Gastrocnemius medialis (tissue), 4 donors: ENCODE measurements at places on chromosomes 5 and 9. TPM values are rescaled to one million over a fixed set of nuclear protein-coding genes. Genes with fewer than 3 reads are reported as not detected.

- no peak overlapping the region for H3K4me3 ChIP-seq
- no peak overlapping the region for H3K27ac ChIP-seq
- no peaks in the 10 kb centered on the region for H3K36me3 ChIP-seq
- peaks cover 26% of the 10 kb centered on the region for H3K4me1 ChIP-seq
- no peak for DNase-seq
These were observed 24.1 kb downstream of the TENT4A start for GRCh38 chr5:6737043-6737941.

ANKRD20A1 gene
- total RNA-seq = not detected

- H3K27me3 ChIP-seq = no peaks in the 10 kb centered on the region
- no peaks in the 10 kb centered on the region for H3K36me3 ChIP-seq
- H3K4me1 ChIP-seq = no peaks in the 10 kb centered on the region
- no peak for DNase-seq
- H3K27ac ChIP-seq = no peak overlapping the region
- no peak overlapping the region for H3K4me3 ChIP-seq
These were observed 567.0 kb upstream of the CDH18 start for GRCh38 chr5:20555034-20555433.

DNA sequence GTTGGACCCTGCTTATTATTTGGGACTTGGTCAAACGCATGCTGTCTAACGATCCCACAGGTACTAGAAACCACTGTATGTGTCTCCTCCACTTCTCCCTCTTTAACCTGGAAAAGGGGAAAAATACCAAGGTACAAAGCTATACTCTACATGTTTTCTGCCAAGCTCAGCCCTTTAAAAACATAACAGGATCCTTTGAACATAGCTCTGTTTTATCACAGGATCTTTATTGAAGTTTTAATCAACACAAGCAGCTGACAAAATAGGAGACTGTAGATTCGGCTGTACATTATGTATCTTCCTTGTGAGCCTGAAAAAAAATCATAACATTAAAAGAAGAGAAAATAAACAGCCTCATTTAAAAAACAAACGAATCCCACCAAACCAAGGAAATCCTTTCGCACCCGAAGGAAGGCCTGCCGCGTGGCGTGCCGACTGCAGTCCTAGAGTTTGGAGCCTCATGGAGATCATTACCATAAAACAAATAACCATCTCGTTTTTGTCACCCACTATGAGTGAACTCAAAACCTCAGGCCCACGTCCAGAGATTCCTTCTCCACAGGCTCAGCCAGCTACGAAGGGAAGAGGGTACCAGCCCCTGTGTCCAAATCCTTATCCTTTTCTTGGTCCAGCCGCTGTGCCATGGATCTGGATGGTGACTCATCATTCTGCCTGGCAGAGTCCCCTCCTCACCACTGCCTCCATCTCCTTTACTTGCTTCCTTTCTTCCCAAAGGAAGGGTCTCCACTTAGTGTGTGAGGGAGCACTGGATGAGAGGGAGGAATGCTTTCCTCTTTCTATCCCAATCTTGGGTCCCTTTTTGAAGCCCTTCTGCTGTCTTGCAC, 651.1 kb downstream of the CCDC171 start:
- no peaks in the 10 kb centered on the region for H3K36me3 ChIP-seq
- no peak overlapping the region for H3K4me3 ChIP-seq
- H3K27ac ChIP-seq = no peak overlapping the region
- H3K27me3 ChIP-seq = no peaks in the 10 kb centered on the region
- no peak for DNase-seq

SNCAIP gene
- 0.31 TPM for total RNA-seq

PCDHB13 gene
- 2.1 TPM for total RNA-seq

DNA sequence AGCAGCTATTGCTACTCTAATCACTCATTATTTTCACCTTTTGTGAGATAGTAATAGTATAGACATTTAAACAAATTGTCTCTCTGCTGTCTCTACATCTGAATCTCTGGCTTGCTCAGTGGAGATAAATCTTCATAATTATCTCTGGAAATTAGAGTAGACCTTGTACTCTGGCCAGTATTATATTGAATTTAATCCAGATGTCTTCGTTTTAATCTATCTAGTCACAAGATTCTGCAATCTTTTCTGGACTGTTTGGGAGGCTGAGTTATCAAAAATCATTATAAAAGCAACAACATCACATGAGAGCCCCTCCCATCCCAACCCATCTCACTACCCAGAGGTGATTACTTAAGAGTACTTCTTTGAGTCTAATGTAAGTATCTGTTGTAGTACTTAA, 19.0 kb downstream of the ARHGAP26 start:
- H3K4me3 ChIP-seq = no peak overlapping the region
- H3K4me1 ChIP-seq = peaks cover 3% of the 10 kb centered on the region
- H3K27me3 ChIP-seq = no peaks in the 10 kb centered on the region
- DNase-seq = no peak
- no peak overlapping the region for H3K27ac ChIP-seq
- no peaks in the 10 kb centered on the region for H3K36me3 ChIP-seq

TAF7 gene
- 78.5 TPM for total RNA-seq

ALDH7A1 gene
- total RNA-seq = 6.3 TPM

- H3K27me3 ChIP-seq = no peaks in the 10 kb centered on the region
- no peak overlapping the region for H3K27ac ChIP-seq
- H3K4me1 ChIP-seq = no peaks in the 10 kb centered on the region
These were observed 2104.1 kb upstream of the ACO1 start for GRCh38 chr9:30280229-30280900.

DNA sequence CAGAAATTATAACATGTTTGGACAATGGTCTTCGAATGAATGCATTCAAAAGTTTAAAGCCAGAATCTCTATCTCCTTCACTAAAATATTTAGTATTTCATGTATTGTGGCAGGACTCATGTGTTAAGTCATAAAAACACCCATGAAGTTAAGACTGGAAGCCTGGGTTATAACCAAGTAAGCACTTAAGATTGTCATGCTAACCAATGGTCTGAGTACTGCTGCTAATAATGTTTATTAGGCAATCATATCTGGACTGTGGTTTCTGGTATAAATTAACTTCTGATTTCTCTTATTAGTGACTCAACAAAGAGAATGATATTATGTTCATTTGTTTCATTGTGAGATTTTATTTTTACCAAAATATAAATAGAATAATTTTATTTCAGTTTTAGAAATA, 297.9 kb upstream of the EDIL3 start:
- H3K4me3 ChIP-seq = no peak overlapping the region
- no peaks in the 10 kb centered on the region for H3K4me1 ChIP-seq
- H3K36me3 ChIP-seq = no peaks in the 10 kb centered on the region

- no peak overlapping the region for H3K4me3 ChIP-seq
- H3K27ac ChIP-seq = no peak overlapping the region
- H3K36me3 ChIP-seq = no peaks in the 10 kb centered on the region
- H3K27me3 ChIP-seq = no peaks in the 10 kb centered on the region
- no peak for DNase-seq
These were observed 286.9 kb downstream of the ARHGEF28 start for GRCh38 chr5:73912821-73913271.

CYLC2 gene
- not detected for total RNA-seq

- H3K36me3 ChIP-seq = no peaks in the 10 kb centered on the region
- H3K27me3 ChIP-seq = no peaks in the 10 kb centered on the region
- H3K4me3 ChIP-seq = no peak overlapping the region
These were observed 12.9 kb downstream of the SLC6A3 start for GRCh38 chr5:1432296-1432695.

CKS2 gene
- 6.9 TPM for total RNA-seq

- H3K27ac ChIP-seq = no peak overlapping the region
- no peak overlapping the region for H3K4me3 ChIP-seq
- no peaks in the 10 kb centered on the region for H3K36me3 ChIP-seq
- peaks cover 67% of the 10 kb centered on the region for H3K4me1 ChIP-seq
- H3K27me3 ChIP-seq = no peaks in the 10 kb centered on the region
These were observed 6.2 kb downstream of the LNPEP start for GRCh38 chr5:96942078-96942477.

DNA sequence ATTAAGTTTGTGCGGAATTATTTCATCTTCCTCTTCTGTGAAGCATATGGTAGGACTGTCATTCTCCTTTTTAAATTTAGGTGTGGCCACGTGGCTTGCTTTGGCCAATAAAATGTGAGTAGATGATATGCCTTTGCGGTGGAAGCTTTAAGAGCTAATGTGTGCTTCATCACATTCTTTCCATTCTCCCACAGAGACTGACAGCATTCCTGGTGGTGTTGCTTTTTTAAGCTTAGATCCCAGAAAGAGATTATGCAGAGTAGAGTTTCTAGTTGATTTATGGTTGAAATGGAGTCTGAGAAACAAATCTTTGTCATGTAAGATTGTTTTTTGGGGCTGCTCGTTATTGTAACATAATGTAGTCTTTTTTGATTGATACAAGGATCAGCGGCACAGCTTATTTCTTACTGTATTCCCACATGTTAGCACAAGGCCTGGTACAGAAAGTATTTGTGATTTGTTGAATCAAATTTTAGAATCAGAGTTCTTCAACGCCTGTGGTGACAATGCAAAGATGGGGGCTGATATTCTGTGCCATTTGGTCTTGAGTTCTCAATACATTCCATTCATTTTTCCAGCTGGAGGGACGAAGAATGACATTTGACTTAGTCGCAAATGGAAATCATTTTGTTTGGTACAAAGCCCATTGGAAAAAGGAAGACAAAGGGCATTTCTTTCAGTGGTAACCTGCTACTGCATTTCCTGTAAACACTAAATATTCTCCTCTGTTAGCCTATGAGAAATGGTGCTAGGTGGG, 209.9 kb upstream of the VLDLR start:
- no peak for DNase-seq
- no peaks in the 10 kb centered on the region for H3K36me3 ChIP-seq
- H3K4me3 ChIP-seq = no peak overlapping the region
- no peak overlapping the region for H3K27ac ChIP-seq

MAT2B gene
- total RNA-seq = 37.4 TPM

- H3K36me3 ChIP-seq = no peaks in the 10 kb centered on the region
- no peaks in the 10 kb centered on the region for H3K4me1 ChIP-seq
- H3K27me3 ChIP-seq = no peaks in the 10 kb centered on the region
- no peak overlapping the region for H3K4me3 ChIP-seq
These were observed 109.6 kb upstream of the CXCL14 start for GRCh38 chr5:135688385-135688784.
